Cardiac muscle cell (in vitro differentiated cells and primary cell): ENCODE measurements at places on chromosomes 1 and 21. TPM values are rescaled to one million over a fixed set of nuclear protein-coding genes. Genes with fewer than 3 reads are reported as not detected.
A peak's percentile ranks its signal among the peaks of the same experiment; 100 is the strongest.

Gene MIXL1
- 3.7 and 5.4 TPM in 2 replicates for total RNA-seq

Gene RNPEP
- total RNA-seq, result 56.6 and 60.4 TPM in 2 replicates

DNA sequence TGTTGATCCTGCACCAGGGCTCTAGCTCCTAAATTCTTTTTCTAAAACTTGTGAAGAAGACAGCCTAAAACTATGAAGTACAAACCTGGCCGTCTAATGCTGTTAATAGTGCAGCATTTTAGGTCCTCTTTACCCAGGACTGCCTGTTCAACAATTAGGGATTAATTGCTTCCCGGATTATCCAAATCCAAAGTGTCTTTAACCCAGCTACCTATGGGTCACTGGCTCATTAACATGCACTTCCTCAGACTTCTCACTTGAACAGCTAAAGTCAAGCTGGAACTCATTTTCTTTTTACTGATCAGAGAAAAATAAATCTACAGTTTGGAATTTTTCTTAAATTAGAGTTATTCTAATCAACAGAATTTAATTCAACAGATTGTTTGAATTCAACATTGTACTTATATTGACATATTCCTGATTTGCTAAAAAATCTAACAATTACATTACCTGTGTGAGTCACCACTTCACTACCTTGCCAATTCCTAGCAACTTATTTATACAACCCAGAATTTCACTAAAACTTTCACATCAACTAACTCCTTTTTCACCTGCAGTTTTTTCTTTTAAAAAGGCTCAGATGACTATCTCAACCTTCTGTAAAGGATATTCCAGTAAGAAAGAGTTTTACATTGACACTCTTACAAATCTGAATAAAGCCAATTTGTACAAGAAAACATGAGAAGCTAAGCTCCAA lies 3.3 kb downstream of the HNRNPU start:
- H3K4me1 ChIP-seq, result peaks cover 26% of the 10 kb centered on the region
- peaks cover 49% of the 10 kb centered on the region for H3K36me3 ChIP-seq
- no peak for DNase-seq
- no peak overlapping the region for H3K27ac ChIP-seq
- H3K4me3 ChIP-seq, result peak overlapping the region; percentile 90

- no peak overlapping the region for H3K4me3 ChIP-seq
- no peak overlapping the region for H3K27ac ChIP-seq
- H3K4me1 ChIP-seq, result peaks cover 4% of the 10 kb centered on the region
- no peaks in the 10 kb centered on the region for H3K27me3 ChIP-seq
Measured at GRCh38 chr1:14777516-14778506, 179.3 kb downstream of the KAZN start.

DNA sequence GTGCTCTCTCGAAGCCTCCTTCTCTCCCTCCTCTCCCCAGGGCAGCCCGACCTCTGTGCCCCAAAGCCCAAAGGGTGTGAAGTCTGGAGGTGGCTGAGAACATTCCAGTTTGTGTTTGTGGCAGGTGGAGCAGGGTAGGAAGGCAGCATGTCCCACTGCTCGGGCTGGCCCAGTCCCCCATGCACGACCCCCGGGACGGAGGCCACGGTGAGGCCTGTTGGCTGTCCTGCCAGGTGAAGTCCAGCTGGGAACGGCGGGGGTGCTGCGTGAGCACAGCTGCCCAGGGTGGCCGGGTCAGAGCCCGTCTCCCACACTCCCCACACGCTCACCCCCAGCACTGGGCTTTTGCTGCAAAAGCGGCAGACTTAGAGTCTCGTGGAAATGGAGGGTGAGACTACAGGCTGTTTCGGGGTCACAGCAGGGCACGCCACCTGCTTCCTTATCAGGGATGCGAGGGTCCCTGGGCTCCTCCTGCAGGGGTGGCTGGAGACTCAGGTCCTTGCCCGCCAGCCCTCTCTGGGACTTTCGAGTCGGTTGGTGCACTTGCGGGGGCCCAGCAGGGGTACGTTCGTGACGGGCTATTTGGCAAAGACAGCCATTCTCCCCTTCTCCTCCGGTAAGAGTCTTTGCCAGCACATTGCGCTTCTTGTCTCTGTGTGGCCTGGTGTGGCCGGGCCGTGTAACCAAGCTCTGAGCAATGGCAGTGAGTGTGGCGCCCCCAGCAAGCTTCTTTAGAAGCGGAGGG lies 40.3 kb downstream of the MORN1 start:
- no peak for DNase-seq
- H3K27me3 ChIP-seq, result no peaks in the 10 kb centered on the region
- no peaks in the 10 kb centered on the region for H3K4me1 ChIP-seq

Gene CHIT1
- 0.03 TPM in 1 of 2 replicates, not detected in the other for total RNA-seq

- H3K27ac ChIP-seq, result no peak overlapping the region
- no peaks in the 10 kb centered on the region for H3K4me1 ChIP-seq
Measured at GRCh38 chr1:111499026-111499785, 4.2 kb downstream of the ADORA3 start.

DNA sequence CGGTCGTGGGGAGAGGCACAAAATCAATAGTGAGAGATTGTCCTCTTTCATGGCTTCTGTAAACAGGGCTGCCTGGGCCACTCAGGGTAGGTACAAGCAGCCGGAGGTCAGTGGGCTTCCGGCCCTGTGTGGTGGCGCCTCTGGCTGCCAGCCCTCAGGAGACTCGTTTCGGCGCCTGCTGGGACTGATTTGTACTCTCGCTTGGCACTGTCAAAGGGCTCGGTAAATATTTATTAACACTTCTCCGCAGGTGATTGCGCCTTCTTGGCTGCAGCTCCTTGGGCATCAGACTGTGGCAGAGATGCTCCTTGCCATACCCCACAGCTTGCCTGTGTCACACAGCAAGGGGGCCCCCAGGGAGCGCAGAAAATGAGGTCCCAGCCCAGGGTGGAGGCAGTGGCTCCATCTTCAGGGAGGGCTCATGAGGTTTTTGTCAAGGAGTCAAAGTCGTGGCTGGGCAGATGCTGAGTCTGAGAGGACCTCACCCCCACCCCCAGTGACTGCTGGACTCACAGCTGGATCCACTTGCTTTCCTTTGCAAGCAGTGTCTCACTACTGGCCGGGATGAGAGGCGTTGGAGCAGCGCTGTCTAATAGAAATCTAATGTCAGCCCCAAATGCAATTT lies 262.5 kb downstream of the GRIK3 start:
- no peaks in the 10 kb centered on the region for H3K4me1 ChIP-seq
- DNase-seq, result peak; percentile 17
- H3K27me3 ChIP-seq, result peaks cover 12% of the 10 kb centered on the region
- H3K4me3 ChIP-seq, result no peak overlapping the region

DNA sequence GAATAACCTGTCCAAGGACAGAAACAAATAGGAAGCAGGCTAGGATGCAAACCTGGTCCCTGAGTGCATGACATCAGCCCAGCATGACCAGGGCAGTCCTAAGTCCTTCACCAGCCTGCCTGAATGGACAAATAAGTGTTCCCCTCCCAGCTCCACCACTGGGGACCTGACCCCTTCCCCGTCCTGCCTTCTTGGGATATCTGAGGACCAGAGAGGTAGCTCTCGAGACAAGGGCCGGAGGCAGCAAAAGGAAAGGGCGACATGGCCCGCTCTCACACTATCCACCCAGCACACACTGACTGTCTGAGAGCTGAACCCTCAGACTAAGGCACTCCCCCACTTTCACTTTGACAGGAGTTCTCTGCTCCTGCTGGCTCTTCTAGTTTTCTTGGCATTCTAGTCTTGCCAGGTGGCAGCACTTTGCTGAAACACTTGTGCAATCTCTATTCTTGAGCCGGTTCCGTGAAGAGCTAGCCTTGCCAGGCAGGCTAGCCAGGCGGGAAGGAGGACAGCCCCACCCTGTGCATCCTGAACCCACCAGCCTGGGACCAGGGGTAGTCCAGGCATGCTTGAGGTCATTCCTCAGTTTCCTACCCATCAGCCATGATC lies 251.1 kb upstream of the RAB4A start:
- no peaks in the 10 kb centered on the region for H3K36me3 ChIP-seq
- H3K27ac ChIP-seq, result no peak overlapping the region
- DNase-seq, result no peak

Gene CD48
- total RNA-seq, result not detected in 2 replicates

DNA sequence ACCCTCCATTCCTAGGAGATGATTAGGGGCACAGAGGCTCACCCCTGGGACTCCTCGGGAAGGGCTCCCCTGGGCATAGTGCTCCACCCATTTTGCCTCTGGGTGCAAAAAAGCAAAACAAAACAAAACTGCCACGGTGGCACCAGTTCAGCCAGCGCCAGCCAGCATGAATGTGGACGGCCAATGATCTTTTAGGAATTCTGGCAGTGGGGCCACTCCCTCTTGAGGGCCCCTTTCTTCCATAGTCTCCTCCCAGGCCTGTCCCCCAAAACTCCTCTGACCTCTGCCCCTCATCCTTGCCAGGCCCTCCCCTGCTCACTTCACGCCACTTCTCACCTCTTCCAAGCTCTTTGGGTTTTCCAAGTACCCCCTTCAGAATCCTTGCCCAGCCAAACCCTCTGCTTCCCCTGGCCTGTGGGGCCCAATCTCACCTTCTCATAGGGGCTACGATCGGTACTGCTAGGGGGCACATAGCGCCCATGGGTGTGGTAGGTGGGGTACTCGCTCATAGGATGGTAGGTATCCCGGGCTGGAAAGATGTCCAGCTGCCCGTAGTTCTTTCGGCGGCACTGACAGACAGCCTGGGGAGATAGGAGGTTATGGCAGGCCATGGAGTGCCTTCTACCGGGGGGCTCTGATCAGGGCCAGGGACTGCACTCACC lies 13.3 kb downstream of the TRIM46 start:
- H3K4me3 ChIP-seq, result no peak overlapping the region
- H3K4me1 ChIP-seq, result peaks cover 10% of the 10 kb centered on the region
- no peak overlapping the region for H3K27ac ChIP-seq
- H3K27me3 ChIP-seq, result no peaks in the 10 kb centered on the region
- no peaks in the 10 kb centered on the region for H3K36me3 ChIP-seq

GRCh38 chr21:25573409-25574206 lies 33.7 kb downstream of the MRPL39 start:
- no peaks in the 10 kb centered on the region for H3K36me3 ChIP-seq
- no peak overlapping the region for H3K27ac ChIP-seq
- no peaks in the 10 kb centered on the region for H3K27me3 ChIP-seq
- no peak overlapping the region for H3K4me3 ChIP-seq
- peak; percentile 74 for DNase-seq

Gene C1orf226
- 7.3 and 10.0 TPM in 2 replicates for total RNA-seq

Gene TAL1
- 0.04 and 0.30 TPM in 2 replicates for total RNA-seq

Gene RAP1GAP
- total RNA-seq, result 4.1 and 7.4 TPM in 2 replicates

DNA sequence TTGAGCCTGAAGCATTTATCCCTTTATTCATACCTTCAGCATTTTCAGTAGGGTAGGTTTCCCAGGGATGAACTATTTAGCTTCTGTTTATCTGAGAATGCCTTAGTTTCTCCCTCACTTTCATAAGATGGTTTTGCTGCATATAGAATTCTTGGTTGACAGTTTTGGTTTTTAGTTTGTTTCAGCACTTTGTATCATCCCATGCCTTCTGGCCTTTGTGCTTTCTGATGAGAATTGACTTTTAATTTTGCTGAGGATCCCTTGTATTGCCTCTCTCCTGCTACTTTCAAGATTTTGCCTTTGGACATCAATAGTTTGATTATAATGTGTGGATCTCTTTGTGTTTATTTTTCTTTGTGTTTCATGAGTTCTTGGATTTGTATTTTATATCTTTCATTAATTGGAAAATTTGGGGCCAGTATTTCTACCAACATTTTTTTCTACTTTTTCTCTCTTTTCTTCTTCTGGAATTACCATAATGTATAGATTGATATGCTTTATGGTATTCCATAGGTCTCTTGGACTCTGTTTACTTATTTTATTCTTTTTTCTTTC lies 236.6 kb downstream of the LBR start:
- no peaks in the 10 kb centered on the region for H3K27me3 ChIP-seq
- no peak overlapping the region for H3K4me3 ChIP-seq
- no peaks in the 10 kb centered on the region for H3K36me3 ChIP-seq
- H3K27ac ChIP-seq, result no peak overlapping the region

DNA sequence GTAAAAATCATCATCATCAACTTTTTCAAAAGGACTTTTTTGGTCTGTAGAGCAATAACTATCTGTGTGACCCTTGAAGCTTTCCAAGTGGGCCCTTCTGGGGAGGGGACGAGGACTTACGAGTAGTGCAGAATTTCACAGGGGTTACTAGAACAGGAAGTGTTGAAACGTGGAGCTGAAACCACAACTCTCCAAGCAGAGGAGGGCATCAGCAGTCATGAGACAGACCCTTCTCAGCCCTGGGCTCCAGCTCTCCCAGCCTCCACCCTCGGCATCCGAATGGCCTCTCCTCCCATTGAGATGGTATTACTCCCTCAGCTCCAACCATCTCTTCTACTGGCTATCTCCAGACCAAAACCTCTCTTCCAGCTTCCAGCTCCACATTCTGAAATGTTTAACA lies 3.6 kb downstream of the FAM89A start:
- H3K36me3 ChIP-seq, result no peaks in the 10 kb centered on the region
- no peak overlapping the region for H3K4me3 ChIP-seq
- no peak overlapping the region for H3K27ac ChIP-seq
- no peak for DNase-seq
